ENCODE measurements at places on chromosomes 11 and 22. TPM values are rescaled to one million over a fixed set of nuclear protein-coding genes. Genes with fewer than 3 reads are reported as not detected.

DNA sequence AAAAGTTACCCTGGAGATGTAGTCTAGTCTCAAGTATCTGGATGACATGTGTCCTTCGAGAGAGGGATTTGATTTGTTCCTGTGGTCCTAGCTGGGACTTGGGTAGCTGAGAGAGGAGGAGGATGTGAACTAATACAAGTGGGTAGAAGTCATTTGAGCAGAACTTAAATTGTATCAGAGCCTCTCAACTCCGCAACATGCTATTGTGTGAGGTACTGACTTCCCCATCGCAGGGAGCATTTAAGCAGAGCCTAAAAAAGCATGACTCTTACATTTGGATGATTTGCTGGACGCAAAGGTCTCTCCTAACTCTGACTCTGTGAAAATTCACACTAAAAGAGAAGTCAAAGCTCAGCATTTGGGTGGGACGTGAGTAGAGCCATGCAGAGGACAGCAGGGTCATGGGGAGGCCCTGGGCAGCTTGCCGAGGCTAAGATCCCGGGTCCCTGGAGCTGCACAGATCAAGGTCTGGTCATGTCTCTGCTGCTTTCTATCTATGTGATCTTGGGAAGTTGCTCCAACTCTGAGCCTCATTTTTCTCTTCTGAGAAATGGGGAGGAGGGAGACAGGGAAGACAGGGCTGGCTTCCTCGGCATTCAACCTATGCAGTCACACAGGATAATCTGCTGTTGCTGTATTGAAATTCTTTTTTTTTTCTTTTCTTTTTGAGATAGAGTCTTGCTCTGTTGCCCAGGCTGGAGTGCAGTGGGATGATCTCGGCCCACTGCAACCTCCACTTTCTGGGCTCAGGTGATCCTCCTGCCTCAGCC lies 44.9 kb downstream of the CD82 start:
- no peak overlapping the region for H3K4me3 ChIP-seq
- peak overlapping the region; percentile 69 for H3K27ac ChIP-seq
- peaks cover 83% of the 10 kb centered on the region for H3K4me1 ChIP-seq
- peaks cover 24% of the 10 kb centered on the region for H3K36me3 ChIP-seq
- no peaks in the 10 kb centered on the region for H3K27me3 ChIP-seq
- DNase-seq, result no peak

GRCh38 chr11:83175815-83176214 lies 17.7 kb upstream of the ANKRD42 start:
- H3K4me1 ChIP-seq, result peaks cover 36% of the 10 kb centered on the region
- peaks cover 60% of the 10 kb centered on the region for H3K36me3 ChIP-seq
- no peak overlapping the region for H3K27ac ChIP-seq
- no peaks in the 10 kb centered on the region for H3K27me3 ChIP-seq
- no peak overlapping the region for H3K4me3 ChIP-seq
- DNase-seq, result no peak

DNA sequence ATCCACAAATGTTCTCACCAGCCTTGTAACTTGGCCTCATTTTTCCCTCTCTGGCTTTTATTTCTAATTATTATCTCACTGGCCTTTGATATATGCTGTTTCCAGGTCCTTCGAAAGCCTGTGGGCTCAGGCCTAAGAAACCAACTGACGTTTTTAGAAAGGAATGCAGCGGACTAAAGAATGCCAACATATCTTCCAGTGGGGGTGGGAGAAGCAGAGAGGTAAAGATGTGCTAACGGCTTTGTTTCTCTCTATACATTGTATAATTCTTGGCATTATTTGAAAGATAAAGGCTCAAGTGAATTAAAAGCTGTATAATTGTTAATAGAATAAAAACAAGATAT lies 28.2 kb downstream of the OR6Q1 start:
- no peak overlapping the region for H3K27ac ChIP-seq
- H3K36me3 ChIP-seq, result no peaks in the 10 kb centered on the region
- peaks cover 8% of the 10 kb centered on the region for H3K27me3 ChIP-seq
- H3K4me1 ChIP-seq, result no peaks in the 10 kb centered on the region
- DNase-seq, result no peak
- no peak overlapping the region for H3K4me3 ChIP-seq

Gene PAMR1
- not detected for total RNA-seq

GRCh38 chr11:131378931-131379330 lies 8.5 kb downstream of the NTM start:
- no peak overlapping the region for H3K4me3 ChIP-seq
- DNase-seq, result no peak
- no peaks in the 10 kb centered on the region for H3K27me3 ChIP-seq
- no peak overlapping the region for H3K27ac ChIP-seq
- H3K36me3 ChIP-seq, result no peaks in the 10 kb centered on the region
- H3K4me1 ChIP-seq, result no peaks in the 10 kb centered on the region

- peaks cover 72% of the 10 kb centered on the region for H3K4me1 ChIP-seq
- peak; percentile 88 for DNase-seq
- peaks cover 2% of the 10 kb centered on the region for H3K36me3 ChIP-seq
- H3K4me3 ChIP-seq, result peak overlapping the region; percentile 43
These were observed 12.1 kb upstream of the FCHSD2 start for GRCh38 chr11:73154178-73154577.

- no peaks in the 10 kb centered on the region for H3K27me3 ChIP-seq
- peaks cover 4% of the 10 kb centered on the region for H3K36me3 ChIP-seq
- no peak for DNase-seq
- H3K4me3 ChIP-seq, result no peak overlapping the region
- peaks cover 17% of the 10 kb centered on the region for H3K4me1 ChIP-seq
- H3K27ac ChIP-seq, result no peak overlapping the region
These were observed 106.8 kb downstream of the GRAMD1B start for GRCh38 chr11:123536690-123537437.

Gene SLC7A4
- 0.53 TPM for total RNA-seq

DNA sequence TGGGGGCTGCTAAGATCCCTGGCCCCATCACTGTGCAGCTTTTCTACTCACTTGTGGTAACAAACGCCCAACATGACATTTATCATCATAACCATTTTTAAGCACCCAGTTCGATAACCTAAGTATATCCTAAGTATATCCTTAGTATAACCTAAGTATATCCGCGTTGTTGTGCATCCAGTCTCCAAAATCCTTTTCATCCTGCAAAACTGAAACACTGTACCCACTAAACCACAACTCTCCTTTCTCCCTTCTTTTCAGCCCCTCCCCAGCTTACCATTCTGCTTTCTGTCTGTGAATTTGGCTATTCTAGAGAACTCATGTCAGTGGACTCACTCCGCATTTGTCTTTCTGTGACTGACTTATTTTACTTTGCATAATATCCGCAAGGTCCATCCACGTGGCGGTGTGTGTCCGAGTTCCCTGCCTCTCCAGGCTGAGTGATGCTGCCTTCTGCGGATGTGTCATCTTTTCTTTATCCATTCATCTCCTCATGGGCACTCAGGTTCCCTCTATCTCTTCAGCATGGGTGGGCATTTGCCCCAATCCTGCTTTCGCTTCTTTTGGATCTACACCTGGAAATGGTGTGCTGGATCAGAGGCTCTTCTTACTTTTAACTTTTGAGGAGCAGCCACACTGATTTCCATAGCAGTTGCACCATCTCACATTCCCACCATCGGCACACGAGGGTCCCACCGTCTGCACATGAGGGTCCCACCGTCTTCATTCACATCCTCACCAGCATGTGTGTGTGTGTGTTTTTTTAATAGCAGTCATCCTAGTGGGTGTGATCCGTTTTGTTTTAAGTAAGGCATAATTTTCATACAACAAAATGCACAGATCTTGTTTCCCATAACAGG lies 82.4 kb upstream of the CLDN5 start:
- H3K27ac ChIP-seq, result no peak overlapping the region
- no peak overlapping the region for H3K4me3 ChIP-seq
- no peak for DNase-seq
- H3K36me3 ChIP-seq, result no peaks in the 10 kb centered on the region

GRCh38 chr11:22194306-22194705 lies 1.4 kb downstream of the ANO5 start:
- H3K4me3 ChIP-seq, result no peak overlapping the region
- H3K36me3 ChIP-seq, result no peaks in the 10 kb centered on the region
- H3K27me3 ChIP-seq, result peaks cover 31% of the 10 kb centered on the region
- H3K4me1 ChIP-seq, result peaks cover 2% of the 10 kb centered on the region
- no peak for DNase-seq
- H3K27ac ChIP-seq, result no peak overlapping the region

GRCh38 chr11:18956630-18957029 lies 17.4 kb upstream of the MRGPRX1 start:
- H3K36me3 ChIP-seq, result no peaks in the 10 kb centered on the region
- peaks cover 3% of the 10 kb centered on the region for H3K27me3 ChIP-seq
- no peak overlapping the region for H3K4me3 ChIP-seq
- no peak overlapping the region for H3K27ac ChIP-seq
- DNase-seq, result no peak

GRCh38 chr11:9574622-9575259 lies 1.3 kb downstream of the WEE1 start:
- peaks cover 38% of the 10 kb centered on the region for H3K4me1 ChIP-seq
- peaks cover 50% of the 10 kb centered on the region for H3K36me3 ChIP-seq
- peak overlapping the region; percentile 89 for H3K4me3 ChIP-seq

GRCh38 chr11:4068962-4069361 lies 25.6 kb upstream of the RRM1 start:
- H3K36me3 ChIP-seq, result peaks cover 22% of the 10 kb centered on the region
- H3K4me1 ChIP-seq, result peaks cover 48% of the 10 kb centered on the region

- peaks cover 27% of the 10 kb centered on the region for H3K27me3 ChIP-seq
- no peaks in the 10 kb centered on the region for H3K36me3 ChIP-seq
- no peak overlapping the region for H3K4me3 ChIP-seq
- DNase-seq, result no peak
These were observed 61.9 kb upstream of the CSNK2A3 start for GRCh38 chr11:11414996-11415395.

GRCh38 chr22:42340829-42341383 lies 70.5 kb upstream of the TCF20 start:
- no peak overlapping the region for H3K4me3 ChIP-seq
- no peaks in the 10 kb centered on the region for H3K4me1 ChIP-seq
- no peak overlapping the region for H3K27ac ChIP-seq
- H3K36me3 ChIP-seq, result no peaks in the 10 kb centered on the region

GRCh38 chr11:12241971-12242672 lies 131.7 kb downstream of the MICAL2 start:
- H3K36me3 ChIP-seq, result peaks cover 33% of the 10 kb centered on the region
- H3K4me3 ChIP-seq, result no peak overlapping the region
- peak overlapping the region; percentile 38 for H3K27ac ChIP-seq
- no peak for DNase-seq
- H3K27me3 ChIP-seq, result no peaks in the 10 kb centered on the region
- peaks cover 23% of the 10 kb centered on the region for H3K4me1 ChIP-seq

DNA sequence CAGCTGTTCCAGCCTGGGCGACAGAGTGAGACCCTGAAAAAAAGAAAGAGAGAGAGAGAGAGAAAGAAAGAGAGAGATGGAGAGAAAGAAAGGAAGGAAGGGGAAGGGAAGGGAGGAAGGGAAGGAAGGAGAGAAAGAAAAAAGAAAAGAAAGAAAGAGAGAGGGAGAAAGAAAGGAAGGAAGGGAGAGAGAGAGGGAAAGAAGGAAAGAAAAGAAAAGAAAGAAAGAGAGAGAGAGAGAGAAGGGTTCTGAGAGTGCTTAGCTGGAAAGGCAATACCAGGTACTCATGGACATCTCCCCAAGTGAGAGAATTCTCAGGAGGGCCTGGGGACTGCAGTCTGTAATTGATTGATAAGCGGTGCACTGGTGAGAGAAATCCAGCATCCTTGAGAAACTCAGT lies 12.8 kb upstream of the PRAME start:
- no peak overlapping the region for H3K27ac ChIP-seq
- no peak overlapping the region for H3K4me3 ChIP-seq
- peaks cover 50% of the 10 kb centered on the region for H3K27me3 ChIP-seq
- H3K36me3 ChIP-seq, result no peaks in the 10 kb centered on the region
- H3K4me1 ChIP-seq, result no peaks in the 10 kb centered on the region

Gene TBX1
- total RNA-seq, result 1.1 TPM

Measured in activated CD8-positive, alpha-beta memory T cell treated with anti-CD3 and anti-CD28 coated beads, Interleukin-2, amount 10 ng/mL, durations not matched to agents 7 days and 5 days (primary cell).